ENCODE measurements at places on chromosomes 7 and 10.

DNA sequence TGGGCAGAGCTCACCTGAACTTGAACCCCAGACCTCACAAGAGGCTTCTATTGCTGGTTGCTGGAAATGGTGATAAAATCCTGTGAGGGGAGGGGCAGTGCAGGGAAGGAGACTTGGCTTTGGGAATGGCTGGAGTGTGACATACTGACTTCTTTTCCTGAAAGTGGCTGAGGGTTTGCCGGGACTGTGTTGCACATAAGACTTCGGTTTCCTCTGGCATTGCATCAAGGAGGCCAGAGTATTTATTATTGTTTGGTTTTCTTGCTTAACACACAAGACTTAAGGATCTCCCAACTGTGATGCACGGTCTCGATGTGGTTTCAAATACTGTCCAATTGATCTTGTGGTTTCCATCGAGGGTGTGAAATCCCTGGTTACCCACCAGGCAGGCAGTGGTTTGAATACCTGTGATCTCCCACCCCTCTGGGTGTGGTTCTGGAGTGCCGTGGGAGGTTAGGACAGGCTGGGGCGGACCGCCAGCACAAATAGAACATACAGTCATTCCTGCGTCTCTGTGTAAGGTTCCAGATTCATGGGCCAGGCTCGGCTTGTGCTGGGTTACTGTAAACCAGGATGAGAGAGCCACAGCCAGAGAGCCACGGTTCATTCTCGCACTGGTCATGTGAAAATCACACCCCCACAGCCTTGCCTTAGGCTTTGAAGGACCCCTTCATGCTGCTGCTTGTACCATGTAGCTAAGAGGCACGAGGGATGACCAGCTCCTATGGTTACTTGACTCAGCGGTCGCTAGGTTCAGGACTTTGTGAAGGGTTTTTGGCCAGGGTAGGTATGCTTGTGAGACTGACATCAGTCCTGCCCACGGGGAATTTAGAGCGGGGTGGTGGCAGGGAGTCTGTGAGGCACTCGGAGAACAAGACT lies 39.2 kb downstream of the WBP1L start:
- no peak for DNase-seq

DNA sequence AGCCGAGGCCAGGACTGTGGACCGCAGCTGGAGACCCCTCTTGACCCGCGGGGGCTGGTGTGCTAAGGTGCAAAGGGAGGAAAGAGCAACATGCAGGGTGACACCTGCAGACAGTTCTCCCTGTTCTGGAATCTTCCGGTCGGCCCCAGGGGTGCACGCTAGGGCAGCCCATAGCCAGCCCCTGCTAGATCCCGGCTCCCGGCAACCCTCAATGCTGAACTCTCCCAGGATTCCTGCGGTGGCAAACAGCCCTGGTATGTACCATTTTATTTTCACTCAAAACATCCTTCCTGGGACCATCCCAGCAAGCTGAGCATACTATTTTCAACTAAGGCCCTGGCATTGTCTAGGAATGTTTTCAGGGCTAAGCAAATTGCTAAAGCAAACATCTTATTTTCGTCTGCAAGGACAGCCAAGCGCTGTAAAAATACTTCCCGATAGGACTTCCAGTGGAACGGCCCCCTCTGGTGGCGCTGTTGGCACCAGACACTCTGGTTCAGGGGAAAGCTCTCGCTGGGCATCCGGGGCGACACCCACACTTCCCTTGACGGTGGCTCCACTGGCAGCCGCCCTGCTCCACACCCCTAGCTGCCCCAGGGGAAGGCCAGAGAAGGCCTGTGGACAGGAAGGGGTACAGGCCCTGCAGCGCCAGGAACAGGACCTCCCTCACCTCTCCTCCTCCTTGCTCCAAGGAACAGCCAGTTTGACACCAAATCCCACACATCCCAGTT lies 99.4 kb downstream of the CTBP2 start:
- no peak for DNase-seq

DNA sequence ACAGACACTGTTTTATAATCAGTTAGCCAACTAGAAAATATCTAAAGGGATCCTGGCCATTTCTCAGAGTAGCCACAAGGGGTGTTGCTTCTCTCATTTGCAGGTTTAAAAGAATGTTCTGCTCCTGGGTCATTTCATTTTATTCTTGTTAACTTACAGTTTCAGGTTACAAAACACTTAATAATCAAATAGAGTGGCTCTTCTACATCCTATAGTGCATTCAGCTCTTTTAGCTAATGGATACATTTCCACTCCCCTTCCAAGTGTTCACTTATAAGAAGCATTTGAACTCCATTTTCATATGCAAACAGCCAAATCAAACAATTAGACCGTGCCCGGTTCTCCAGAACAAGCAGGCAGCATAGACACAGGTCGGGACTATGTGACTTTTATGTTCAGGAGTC lies 117.5 kb downstream of the TRIL start:
- DNase-seq = no peak

GRCh38 chr7:85516675-85517074 lies 329.8 kb upstream of the SEMA3D start:
- no peak for DNase-seq

GRCh38 chr7:125059861-125060456 lies 130.3 kb upstream of the POT1 start:
- no peak for DNase-seq

- DNase-seq = no peak
These were observed 2.9 kb downstream of the MLXIPL start for GRCh38 chr7:73621168-73622063.

GRCh38 chr10:117546020-117546580 lies 3.6 kb downstream of the EMX2 start:
- no peak for DNase-seq

DNA sequence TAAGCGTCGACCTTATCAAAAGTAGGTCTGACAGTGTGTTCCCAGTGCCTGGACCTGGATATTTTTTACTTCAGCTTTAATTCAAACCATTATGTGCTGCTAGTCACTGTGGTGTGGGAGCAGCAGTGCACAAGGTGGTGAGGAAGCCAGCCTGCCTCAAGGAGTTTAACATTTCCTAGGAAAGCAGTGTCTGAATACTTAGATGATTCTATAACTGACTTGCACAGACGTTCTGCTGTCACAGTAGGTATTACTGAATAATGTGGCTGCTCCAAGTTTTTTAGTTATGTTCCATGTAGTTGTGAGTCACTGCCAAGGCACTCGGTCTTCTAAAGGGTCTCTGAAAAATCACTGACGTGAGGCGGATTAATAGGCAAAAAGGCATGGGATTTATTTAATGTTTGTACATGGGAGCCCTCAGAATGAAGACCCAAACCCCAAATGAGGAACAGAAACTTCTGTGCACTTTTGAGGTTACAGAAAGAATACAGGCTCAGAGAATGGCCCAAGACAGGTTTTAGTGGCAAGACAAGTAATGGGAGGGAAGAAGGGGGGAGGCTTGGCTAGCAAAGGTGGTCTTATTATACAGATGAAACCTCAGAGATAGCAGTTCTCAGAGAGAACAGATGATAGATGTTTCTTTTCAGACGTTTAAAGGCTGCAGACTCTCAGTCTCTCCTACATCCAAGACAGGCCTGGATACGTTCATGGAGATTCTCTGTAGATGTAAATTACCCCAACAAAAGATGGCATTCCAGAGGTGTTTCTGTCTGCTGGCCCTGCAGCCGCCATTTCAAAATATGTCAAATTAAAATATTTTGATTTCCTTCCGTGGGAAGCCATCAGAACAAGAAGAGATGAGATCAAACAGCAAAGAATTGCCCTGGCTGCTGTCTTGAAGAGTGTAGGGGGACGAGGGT lies 209.3 kb downstream of the SDK1 start:
- DNase-seq = no peak

DNA sequence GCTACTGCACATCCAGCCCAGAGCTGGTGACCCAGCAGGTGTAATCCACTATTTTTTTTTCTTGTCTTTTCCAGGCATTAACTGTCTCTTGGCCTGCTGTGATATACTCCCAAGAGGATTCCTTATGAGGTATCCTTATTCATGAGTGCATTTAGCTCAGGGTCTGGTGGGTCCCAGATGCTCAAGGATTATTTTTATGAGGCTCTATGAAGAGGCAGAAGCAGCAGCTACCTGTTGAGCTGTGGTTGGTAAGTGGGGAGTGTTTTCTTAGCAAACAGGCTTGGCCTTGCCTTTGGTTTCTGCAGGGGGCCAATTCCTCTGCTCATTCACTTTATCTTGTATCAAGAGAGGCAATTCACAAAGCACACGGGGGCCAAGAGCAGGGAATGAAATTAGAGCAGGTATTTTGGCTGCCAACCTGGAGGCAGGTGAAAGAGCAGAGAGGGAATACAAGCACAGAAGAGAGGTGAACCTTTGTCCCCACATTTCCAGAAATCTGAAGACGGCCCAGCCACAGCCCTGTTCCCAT lies 221.6 kb downstream of the TMEM178B start:
- DNase-seq = no peak

GRCh38 chr7:78497728-78498427 lies 699.3 kb downstream of the PHTF2 start:
- DNase-seq = no peak

- DNase-seq = no peak
These were observed 1.5 kb downstream of the PCOLCE start for GRCh38 chr7:100603726-100604027.

Data from stimulated activated CD4-positive, alpha-beta T cell treated with anti-CD3 and anti-CD28 coated beads, Interleukin-1b, Interleukin-23, amount 100 ng/mL, for 24 hours (primary cell).